ENCODE measurements at places on chromosomes 7 and 10.
A peak's percentile ranks its signal among the peaks of the same experiment; 100 is the strongest.

GRCh38 chr10:74075906-74076305, 74.7 kb downstream of the AP3M1 start:
- DNase-seq: no peak

GRCh38 chr7:149284343-149284742, 22.3 kb downstream of the ZNF783 start:
- peak; percentile 74 for DNase-seq

GRCh38 chr7:91378131-91378530, 113.9 kb downstream of the FZD1 start:
- DNase-seq: no peak

DNA sequence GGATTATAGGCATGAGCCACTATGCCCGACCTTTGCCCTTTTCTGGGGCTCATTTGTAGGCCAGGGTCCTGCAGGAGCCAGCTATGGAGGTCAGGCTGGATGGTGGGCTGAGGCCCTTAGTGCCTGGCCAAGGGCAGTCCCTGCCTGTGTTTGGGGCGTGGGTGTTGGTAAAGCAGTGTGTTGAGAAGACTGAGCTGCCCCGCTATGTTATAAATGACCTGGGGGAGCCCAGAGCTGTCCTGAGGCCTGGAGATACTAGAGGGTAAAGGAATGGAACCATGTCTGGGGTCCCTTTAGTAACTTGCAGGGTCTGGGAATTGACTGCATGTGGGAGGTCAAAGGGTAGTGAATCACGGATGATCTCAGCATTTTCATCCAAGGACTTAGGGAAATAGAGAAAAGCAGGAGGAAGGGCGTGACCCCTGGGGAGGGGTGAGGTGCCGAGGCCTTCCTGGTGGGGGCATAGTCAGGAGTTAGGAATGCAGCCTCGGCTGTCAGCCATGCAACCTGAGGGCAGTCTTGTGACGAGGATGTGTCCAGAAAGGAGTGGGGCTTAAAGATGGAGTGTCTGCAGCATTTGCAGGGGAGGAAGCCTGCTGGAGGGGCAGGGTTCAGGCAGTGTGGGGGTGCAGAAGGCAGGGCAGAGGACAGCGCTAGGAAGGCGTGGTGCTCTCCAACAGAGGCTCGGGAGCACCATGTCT, 31.5 kb downstream of the TMEM248 start:
- no peak for DNase-seq

DNA sequence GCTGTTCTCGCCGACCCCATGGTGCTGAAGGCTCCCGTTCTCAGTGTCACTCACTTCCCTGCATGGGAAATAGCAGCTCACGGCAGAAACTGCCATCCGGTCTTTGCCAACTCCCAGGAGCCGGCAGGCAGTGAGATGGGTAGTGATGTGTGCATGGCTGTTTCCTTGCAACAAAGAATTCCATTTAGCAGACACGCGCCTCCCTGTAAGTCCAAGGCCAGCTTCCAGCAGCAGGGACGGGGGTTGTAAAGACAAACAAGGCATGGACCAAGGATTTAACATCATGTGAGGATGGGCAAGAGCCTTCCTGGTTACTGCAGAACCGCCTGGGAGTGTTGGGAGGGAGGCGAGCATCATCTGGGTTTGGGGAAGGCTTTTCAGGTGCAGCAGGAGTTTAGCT, 273.1 kb downstream of the GLRX3 start:
- DNase-seq: no peak

DNA sequence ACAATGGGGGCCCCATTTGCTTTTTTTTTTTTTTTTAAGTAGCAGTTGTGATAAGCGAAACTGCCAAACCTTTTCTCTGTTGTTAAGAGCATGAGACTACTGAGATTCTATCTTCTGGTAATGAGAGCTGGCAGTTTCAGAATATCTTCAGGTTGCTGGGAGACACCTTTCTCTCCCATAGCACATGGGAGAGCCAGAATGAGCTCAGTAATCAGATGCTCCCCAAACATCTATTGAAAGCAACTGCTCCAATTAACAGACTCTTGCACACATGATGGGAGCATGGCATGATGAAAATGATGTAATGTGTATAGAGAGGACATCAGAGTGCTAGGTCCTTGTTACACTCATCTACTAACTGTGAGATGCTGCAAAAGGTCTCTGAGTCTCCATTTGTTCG, 18.8 kb downstream of the MYO3A start:
- DNase-seq: no peak

DNA sequence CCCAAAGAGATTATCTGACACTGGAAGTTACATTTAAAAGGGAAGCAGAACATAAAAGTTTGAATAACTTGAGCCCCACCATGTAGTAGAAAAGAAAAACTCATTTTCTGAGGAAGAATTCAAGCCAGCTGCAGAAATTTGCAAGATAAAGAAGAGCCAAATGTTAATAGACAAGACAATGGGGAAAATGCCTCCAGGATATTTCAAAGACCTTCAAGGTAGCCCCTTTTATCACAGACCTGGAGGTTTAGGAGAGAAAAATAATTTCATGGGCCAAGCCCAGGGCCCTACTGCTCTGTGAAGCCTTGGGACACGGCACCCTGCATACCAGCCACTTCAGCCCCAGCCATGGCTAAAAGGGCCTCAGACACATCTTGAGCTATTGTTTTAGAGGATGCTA, 18.4 kb upstream of the AKR1C1 start:
- no peak for DNase-seq

DNA sequence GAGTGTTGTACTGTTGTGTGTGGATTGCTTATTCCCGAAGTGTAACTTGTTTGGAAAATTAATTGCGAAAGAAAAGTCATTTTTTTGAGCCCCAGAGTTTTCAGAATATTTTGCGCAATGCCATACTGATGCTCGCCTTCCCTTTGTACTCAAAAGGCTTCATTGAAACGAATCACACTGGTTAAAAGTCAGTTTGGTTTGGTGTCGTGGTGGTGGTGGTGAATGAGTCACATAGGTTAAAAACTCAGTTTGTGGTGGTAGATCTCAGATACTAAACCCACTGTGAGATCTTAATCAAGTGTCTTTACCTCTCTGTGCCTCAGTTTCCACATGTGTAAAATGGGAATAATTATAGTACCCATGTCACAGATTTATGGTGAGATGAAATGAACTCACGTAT, 61.1 kb upstream of the IL6 start:
- no peak for DNase-seq

- no peak for DNase-seq
These were observed 19.2 kb upstream of the SFTPA2 start for GRCh38 chr10:79579361-79579760.

- no peak for DNase-seq
These were observed 113.7 kb upstream of the ANKRD1 start for GRCh38 chr10:91034494-91035159.

GRCh38 chr10:13649844-13650520, 63.2 kb downstream of the PRPF18 start:
- DNase-seq: no peak

GRCh38 chr7:28998105-28998504, 40.0 kb upstream of the TRIL start:
- DNase-seq: no peak

- DNase-seq: no peak
These were observed 73.0 kb downstream of the MICU1 start for GRCh38 chr10:72552857-72553256.

GRCh38 chr7:111132833-111133232, 41.9 kb downstream of the LRRN3 start:
- DNase-seq: no peak

- DNase-seq: no peak
These were observed 77.9 kb downstream of the FAM107B start for GRCh38 chr10:14696821-14697220.

- DNase-seq: no peak
These were observed 241.5 kb upstream of the SP8 start for GRCh38 chr7:21028186-21028585.

GRCh38 chr10:119673271-119673670, 22.1 kb downstream of the BAG3 start:
- DNase-seq: no peak

DNA sequence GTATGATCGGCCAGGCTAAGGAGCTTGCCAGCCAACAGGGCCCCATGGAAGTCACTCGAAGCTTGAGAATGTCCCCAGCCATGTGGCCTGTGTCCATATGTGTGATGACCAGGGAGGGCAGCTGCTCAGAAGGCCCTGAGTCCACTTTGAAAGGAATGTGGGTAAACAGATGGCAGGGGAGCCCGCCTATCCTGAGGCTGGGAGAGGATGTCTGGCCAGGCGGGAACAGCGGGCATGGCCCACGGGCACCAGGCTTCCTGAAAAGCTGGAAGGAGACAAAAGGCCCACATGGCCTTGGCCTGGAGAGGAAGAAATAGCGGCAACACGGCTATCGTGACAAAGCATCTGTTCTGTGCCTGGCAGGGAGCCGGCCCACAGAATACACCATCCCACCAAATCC, 137.9 kb upstream of the PPIF start:
- DNase-seq: no peak

- no peak for DNase-seq
These were observed 4.8 kb upstream of the NT5C2 start for GRCh38 chr10:103197903-103198302.

- DNase-seq: no peak
These were observed 90.2 kb downstream of the UBE3C start for GRCh38 chr7:157228864-157229422.

GRCh38 chr10:79259834-79260233, 87.4 kb upstream of the PPIF start:
- no peak for DNase-seq

DNA sequence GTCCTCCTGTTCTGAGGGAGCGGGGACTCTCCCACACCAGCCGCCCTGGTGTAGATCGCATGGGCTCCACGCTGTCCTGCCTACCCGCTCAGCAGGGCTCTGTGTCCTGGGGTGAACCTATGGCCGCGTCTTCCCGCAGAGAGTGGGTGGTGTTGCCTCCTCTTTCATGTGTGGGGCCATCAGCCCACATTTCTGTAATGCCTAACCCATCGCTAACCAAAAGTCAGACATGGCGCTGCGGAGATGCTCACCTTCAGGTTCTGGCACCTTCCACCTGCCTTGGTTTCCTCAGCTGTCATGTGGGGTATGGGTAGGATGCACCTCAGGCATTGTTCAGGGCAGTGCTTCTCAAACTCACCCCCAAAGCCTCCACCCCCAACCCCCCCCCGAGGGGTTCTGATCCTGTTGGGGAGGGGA, 50.5 kb upstream of the CAMK2B start:
- DNase-seq: no peak

DNA sequence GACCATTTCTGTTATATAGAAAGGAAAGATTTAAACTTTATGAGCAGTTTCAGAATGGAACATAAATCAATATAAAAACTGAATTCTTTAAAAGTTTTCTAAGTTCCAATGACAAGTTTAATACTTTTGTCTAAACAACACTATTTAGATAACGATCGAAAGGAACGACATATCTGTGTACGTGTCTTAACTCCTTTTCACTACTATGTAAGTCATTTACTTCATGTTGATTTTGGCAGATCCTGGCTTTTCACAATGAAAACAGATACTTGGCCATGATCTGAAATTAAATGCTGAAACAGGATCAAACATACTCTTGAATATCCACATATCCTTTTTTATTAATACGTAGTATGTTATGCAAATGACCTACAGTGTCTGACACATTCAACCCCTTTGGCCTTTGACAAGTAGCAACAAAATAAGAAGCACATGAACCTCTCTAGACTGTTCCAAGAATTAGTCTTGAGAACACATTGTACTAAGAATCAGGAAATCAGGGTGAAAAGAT, 41.9 kb downstream of the RNLS start:
- no peak for DNase-seq

- no peak for DNase-seq
These were observed 81.9 kb downstream of the SKAP2 start for GRCh38 chr7:26782501-26782900.

DNA sequence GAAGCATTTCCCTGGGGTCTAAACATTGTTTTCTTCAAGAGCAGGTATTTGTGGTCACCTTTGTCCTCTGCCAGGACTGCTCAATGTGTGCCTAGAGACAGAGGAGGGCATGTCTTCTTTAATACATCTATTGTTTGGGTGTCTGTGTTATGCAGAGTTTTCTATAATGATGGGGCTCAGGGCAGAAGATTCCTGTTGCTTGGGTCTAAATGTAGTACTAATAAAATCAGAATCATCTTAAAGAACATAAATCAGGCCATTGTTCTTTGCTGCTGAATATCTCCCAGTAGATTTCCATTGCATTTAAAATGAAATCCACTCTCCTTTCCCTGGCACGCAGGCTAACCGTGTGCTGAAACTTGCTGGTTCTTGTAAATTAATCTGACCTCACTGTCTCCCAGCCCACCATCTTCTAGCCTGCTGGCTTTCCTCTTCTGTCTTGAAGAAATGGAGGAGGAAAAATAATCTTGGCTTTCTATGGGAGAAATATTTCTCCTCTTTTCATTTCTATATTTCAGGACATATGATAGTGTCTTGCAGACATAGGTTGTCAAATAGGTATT, 1396.8 kb downstream of the GATA3 start:
- no peak for DNase-seq

GRCh38 chr10:18469125-18469524, 182.3 kb downstream of the NSUN6 start:
- no peak for DNase-seq

GRCh38 chr10:34186745-34187144, 628.4 kb downstream of the PARD3 start:
- no peak for DNase-seq

DNA sequence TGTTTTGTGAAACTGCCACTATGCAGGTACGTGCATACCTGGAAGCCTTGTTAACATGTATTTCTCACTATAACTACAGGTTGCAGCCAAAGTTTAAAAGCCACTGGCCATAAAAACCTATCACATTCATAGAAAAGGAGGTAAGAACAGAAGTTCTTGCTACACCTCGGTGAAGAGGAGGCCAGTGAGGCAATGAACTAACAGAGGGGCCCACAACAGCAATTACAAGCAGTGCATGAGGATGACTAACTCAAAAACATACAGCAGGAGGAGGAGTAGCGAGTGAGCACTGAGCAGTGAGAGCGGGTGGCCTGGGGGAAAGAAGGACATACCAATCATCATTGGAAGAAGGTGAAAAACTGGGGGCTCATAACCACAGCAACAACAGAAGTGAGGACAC, 51.6 kb downstream of the NUDCD3 start:
- no peak for DNase-seq

- no peak for DNase-seq
These were observed 796.8 kb downstream of the XPNPEP1 start for GRCh38 chr10:109126541-109126940.

GRCh38 chr7:106839511-106839910, 25.6 kb upstream of the PIK3CG start:
- DNase-seq: no peak

DNA sequence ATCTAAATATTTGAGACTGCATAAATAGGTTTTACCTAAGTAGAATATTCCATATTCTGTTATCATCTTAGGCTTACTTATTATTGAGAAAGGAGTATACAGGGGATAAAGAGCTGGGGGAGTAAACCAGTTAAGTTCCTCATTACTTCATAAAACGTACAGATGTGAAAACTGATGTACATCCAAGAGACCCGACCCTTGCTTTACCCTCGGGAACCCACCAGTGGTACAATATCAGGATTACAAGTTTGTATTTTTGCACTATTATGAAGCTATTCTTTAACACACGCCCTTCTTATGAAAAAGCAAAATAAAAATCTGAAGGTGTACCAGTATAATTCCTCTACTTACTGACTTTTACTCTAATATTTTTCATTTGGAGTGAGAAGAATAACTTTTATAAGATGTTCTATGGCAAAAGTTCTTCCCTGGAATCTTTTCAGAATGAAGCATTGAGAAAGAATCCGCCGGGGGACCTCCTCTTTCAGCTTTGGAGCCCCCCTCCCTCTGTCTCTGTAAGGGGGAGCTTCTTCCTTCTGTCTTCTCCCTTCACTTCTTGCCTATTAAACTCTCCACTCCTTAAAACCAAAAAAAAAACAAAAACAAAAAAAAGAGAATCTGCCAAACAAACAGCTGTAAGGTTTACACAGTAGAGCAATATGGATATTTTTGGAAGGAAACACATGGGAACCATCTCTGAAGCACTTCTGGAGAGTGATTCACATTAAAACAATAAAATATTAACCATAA, 550.0 kb downstream of the TNS3 start:
- no peak for DNase-seq
